ENCODE measurements at places on chromosomes 2 and 18.

- DNase-seq: no peak
Observed at GRCh38 chr2:158745866-158746382, 49.2 kb upstream of the DAPL1 start.

DNA sequence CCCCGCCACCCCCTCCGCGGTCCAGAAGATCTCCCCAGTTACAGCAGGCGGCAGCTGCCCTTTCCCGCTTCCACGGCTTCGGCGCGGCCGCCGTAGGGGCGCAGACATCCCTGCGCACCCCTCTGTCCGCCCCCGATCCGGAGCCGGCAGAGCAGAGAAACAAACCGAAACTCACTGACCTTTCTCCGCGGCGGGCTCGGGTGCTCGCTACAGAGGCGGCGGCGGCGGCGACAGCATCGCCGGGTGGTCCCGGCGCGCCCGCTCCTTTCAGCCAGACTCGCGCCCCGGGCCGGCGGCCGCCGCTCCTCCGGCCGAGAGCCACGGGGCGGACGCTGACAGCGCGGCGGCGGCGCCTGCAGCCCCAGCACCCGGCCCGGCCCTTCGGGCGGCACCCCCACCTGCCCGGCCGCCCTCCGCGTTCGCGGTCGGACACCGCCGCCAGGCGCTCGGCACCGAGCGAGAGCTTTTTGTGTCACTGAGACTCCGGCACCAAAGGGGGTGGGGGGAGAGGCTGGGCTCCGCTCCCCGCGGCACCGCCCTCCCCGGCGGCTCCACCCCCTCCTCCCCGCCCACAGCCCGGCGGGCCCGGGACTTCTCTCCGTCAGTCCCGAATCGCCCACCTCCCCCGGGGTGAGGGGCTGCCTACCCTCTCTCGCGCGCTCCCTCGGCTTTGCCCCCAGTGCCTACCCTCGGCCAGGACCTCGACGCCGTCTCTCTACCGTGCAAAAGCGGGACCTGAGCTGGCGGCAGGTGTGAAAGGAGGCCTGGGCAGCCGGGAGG is 1.4 kb upstream of the RNF152 start:
- DNase-seq: no peak

DNA sequence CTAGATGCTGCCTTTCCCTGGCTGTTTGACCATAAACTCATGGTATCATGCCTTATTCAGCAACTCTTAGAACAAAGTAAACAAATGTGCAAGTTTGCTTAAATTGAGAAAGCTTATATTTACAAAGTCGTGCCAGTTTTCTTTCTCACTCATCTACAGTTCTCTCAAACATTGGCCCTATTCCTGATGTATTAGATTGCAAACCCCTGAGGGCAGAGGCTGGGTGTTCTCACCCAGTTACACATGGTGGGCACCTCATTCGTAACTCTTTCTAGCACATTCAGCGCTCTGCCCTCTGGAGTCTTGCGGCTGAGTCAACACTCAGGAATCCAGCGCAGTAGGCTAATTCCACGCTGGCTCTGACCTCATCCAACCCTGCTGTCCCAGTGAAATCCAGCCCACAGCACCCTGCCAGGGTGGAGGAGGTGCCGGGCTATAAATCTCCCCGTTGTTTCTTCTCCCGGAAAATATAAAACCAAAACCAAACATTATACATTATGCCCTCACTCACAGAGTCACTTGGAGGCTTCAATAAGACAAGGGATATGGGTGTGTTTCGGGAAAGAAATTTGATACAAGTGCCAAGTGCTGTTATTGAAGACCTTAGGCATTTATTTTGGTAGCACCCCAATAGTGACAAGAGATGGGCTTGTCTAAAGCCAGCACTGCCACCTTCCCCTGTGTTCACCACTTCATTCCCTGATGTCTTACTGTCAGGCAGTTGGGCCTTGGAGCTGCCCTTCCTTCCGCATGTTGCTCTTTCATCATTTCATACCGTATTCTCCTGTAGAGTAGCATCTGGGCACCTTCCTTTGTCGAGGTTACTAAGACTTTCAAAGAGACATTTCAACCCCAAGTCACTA is 287.4 kb downstream of the PRKCE start:
- DNase-seq: no peak

DNA sequence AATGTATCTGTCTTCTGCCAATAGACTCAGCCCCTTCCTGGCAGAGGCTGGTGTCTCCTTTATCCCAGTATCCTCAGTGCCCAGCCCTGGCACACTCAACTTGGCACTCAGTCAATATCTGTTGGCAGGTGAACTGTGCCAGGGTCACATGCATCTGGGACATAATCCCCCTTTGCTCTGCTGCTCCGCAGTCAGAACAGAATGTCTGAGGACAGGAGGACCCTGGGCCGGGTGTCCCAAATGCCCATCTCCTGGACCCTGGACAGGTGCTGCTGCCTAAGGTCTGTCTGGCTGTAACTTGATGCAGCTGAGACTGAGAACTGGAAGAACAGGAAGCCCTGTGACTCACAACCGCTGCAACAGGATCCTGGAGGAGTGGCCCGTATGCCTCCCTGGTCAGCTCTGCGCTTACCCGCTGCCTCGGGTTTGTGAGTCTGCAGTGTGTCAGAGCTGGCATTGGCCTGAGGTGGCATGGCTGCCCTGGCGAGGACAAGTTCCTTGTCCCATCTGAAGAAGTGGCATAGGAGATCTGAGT is 11.4 kb downstream of the HK2 start:
- DNase-seq: no peak

GRCh38 chr2:120561379-120562035 is 174.2 kb upstream of the GLI2 start:
- no peak for DNase-seq

DNA sequence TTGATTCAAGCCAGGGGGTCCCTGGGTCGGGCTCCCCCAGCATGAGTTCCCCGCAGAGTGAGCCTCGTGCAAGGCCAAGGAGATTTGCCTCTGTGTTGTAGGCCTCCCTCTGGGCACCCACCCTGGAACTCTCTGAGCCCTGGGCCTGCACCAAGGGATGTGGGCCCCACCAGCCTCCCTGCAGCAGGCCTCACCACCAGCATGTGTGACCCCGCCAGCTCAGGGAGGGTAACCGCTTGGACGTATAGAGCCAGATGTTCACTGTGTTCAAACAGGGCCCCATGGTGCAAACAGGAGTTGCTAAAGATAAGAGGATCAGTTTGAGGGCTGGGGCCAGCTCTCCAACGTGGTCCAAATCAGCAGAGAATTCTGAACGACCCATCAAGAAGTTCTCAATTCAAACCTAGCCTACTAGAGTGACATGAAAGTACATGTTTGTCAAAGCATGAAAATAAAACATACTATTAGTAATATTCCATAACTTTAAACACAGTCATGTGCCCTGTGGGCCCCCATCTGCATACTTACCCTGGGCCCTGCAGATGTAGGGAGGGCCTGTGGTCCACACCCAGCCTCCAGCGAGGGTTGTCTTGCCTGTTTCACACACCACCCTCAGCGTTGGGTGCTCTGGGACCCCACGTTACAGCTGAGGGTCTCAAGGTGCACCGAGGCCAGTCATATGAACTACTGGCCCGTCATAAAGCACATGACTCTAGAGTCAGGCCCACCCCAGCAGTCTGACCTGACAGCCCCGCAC is 5.5 kb upstream of the TUBB6 start:
- DNase-seq: no peak

- DNase-seq: no peak
Observed at GRCh38 chr2:29749041-29749440, 172.3 kb downstream of the ALK start.

DNA sequence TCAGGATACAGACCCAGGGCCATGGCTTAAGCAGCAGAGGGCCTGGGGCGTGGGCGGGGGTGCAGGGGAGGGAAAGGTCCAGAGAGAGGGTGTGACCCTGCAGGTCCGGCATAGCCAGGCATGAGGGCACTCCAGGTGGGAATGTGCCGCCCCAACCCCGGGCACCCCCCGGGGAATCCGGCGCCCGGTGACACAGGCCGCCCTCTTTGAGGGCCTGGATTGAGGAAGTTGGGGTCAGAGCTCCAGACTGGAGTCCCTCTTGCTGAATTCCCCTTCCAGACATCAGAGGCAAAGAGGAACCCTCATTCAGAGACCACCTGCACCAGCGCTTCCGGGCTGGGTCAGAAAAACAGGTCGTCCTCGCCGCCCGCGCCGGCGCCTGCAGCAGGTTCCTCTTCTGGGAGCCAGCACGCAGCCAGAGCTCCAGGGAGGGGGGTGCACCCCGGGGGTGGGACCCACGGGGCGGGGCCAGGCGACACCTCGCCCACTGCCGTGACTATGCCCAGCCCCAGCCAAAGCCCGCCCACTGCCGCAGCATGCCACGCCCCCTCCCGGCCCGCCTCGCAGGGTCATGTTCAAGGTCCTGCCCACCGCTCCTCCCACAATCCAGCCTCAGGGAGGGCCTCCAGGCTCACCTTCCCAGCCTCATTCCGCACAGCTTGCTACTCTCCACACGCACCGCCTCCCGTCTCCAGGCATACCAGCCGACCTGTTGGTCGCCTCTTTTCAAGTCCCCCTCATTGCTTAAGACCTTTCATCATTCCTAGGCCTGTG is 98.3 kb upstream of the ID2 start:
- no peak for DNase-seq

- DNase-seq: no peak
Observed at GRCh38 chr2:145765874-145766273, 1246.0 kb upstream of the ZEB2 start.

DNA sequence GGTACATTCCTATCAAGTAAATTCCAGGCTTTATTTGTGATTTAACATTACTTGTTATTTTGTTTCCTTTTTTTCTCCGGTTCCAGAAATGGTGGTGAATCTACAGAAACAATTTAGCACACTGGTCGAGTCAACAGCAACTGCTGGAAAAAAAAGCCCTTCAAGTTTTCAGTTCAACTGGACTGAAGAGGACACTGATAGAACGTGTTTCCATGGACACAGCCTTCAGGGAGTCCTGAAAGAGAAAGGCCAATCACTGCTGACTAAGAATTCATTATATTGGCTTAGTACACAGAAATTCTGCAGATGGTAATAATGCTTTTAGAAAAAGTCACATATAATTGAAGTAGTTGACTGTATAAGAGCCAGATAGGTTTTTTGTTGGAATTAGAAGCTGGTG is 32.0 kb upstream of the GRHL1 start:
- no peak for DNase-seq

DNA sequence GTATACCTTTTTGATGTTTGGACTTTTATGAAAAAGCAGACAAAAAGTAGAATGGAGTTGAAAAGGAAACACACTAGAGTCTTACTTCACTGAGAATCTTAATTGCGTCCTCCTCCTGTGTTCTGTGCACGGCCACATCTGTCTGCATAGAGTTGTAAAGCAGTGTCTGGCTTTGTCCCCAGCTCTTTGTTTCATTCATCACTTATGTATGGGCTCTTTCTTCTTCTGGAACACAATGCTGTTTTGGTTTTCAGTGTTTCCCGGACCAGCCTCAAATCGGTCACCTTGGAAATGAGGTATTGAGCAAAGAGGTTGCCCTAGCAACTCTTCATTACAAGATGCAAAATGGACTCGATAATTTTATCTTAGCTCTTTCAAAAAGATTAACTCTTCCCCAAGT is 104.3 kb upstream of the CNGA3 start:
- no peak for DNase-seq

DNA sequence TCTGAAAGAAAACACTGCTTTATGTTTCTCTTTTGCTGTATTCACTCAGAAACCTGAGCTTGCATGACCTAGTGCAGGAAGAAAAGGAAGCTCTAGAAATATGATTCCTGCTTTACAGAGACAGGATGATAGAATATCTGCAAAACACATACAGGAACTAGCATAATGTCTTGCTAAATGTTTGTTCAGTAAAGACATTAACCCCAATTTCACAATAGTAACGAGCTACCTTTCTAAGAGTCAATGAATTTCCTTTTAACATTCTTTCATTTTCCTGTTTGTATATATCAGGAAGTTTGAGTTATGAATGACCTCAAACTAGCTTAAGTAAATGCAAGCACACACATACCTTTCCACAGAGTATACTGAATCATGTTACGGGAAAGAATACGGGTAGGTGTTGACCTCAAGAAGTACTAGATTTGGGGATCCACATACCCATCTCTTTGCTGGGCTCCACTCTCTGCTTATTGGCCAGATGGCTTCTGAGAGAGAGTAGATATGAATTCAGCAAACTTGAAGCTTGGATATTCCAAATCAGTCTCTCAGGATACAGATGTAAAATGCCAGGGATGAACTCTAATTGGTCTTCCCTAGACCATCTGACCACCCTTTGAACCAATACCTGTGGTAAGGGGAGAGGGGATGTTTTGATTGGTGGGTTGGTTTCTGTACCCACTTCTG is 18.2 kb upstream of the ACSL3 start:
- DNase-seq: no peak

DNA sequence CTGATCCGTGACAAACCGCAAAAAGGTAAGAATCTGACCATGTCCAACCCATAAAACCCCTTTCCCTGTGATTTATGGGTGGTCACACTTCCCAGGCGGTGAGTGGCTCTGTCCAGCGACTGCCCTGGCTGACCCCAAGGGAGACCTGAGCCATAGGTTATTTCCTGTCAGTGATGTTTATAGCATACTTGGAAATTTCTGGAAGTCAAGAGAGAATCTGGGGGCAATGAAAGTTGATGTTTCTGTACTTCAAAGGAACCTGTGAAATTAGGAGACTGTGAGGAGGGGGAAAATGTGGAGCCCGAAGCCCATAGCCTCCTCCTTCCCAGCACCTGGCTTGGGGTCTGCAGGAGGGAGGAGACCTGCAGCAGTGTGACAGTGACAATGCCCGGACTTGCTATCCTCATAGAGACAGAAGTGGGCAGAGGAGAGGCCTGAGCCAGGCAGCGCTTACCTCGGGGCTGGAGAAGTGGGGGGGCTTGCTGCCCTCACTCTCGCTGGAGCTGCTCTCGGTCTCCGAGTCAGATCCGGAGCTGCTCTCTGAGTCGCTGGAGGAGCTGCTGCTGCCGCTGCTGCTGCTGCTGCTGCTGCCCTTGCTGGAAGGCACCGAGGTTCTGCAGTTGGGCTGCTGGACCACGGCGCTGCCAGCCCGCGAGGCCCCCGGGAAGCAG is 111.3 kb upstream of the REV1 start:
- no peak for DNase-seq

GRCh38 chr2:233816334-233816733 is 38.0 kb downstream of the HJURP start:
- no peak for DNase-seq

GRCh38 chr18:43596105-43596712 is 318.9 kb upstream of the SYT4 start:
- DNase-seq: no peak

DNA sequence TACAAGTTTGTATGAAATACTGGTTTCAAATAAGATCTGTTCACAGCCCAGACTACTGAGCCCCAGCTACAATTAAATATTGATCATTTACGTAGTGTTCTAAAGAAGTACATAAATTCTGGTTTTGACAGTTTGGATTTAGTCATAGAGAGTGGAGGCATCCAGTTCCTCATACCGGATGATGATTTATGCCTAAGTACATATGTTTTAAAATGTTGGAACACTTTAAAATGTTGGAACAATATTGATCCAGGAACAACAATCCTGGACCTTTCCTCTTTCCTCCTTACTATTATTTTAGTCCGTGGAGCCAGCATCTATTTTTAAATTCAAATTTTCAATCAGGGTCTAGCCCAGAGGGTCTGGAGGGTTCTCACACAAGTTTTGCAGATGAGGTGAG is 22.8 kb upstream of the TTN start:
- no peak for DNase-seq

GRCh38 chr18:11284349-11284748 is 135.0 kb upstream of the PIEZO2 start:
- no peak for DNase-seq
